Activated naive CD8-positive, alpha-beta T cell treated with anti-CD3 and anti-CD28 coated beads, Interleukin-2, amount 50 U/mL, for 24 hours (primary cell): ENCODE measurements at places on chromosomes 6 and 20.

DNA sequence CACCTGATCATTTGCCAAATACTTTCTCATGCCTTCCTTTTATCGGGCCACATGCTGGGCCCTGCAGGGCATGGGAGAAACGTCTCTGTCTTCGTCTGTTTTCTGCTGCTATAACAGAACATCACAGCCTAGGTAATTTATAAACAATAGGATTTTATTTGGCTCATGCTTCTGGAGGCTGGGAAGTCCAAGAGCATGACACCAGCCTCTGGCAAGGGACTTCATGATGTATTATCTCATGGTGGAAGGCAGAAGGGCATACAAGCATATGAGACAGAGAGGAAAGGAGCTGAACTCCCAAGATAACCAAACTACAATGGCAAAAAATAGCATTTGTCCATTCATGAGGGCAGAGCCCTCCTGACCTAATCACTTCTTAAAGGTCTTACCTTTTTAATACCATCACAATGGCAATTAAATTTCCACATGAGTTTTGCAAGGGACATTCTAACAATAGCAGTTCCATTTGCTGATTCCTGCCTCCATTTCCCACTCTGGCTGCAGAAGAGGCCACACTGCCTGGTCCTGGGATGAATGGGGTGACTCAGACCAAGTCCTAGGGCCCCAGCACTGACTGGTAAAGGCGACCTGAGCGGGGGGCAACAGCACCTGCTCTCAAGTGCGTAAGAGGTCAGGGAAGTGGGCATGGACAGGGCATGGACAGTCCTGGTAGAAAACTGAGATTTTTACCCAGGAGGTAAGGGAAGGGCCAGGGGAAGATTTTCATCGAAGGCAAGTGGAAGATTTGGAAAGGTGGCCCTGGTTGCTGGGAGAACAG is 5.1 kb upstream of the ZBP1 start:
- H3K4me1 ChIP-seq = peaks cover 65% of the 10 kb centered on the region
- peaks cover 20% of the 10 kb centered on the region for H3K36me3 ChIP-seq
- no peak for DNase-seq
- no peaks in the 10 kb centered on the region for H3K27me3 ChIP-seq

- no peaks in the 10 kb centered on the region for H3K27me3 ChIP-seq
- H3K4me1 ChIP-seq = peaks cover 17% of the 10 kb centered on the region
- no peak for DNase-seq
- H3K27ac ChIP-seq = no peak overlapping the region
- no peak overlapping the region for H3K4me3 ChIP-seq
Measured at GRCh38 chr20:58647162-58647795, 3.8 kb upstream of the STX16 start.

DNA sequence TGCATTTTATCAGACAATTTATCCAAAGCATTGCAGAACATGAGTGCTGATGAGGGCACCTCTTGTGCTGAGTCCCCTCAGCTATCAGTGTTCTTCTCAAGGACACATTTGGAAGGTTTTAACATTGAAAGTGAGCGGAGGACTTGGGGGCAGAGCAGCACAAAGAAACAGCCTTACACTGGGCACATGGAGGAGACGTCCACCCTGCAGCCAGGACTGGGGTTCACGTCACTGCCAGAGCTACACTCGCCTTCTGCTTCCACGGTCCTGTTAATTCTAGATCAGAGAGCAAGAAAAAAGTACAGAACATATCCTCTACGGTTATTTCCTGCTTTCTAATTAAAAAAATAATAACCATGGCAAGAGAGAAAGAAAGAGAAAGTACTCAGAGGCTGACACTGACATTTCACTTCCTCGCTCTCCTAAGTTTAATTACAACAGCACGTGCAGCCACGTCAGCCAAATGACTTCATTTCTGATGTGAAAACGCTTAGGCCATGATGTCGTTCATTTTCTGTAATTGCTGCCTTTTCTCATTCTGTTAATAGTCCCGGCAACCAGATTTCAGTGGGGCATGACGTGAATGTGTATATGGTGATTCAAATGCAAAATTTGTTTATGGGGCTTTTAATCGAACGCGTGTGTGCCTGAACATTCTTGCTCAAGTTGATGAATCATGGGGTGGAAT is 5.1 kb downstream of the PRND start:
- peak overlapping the region; percentile 6 for H3K4me3 ChIP-seq
- H3K27ac ChIP-seq = peak overlapping the region; percentile 50
- H3K36me3 ChIP-seq = no peaks in the 10 kb centered on the region

GRCh38 chr20:2093883-2094282 is 7.7 kb upstream of the STK35 start:
- no peak overlapping the region for H3K27ac ChIP-seq
- no peaks in the 10 kb centered on the region for H3K4me1 ChIP-seq
- no peak for DNase-seq
- H3K4me3 ChIP-seq = no peak overlapping the region
- peaks cover 33% of the 10 kb centered on the region for H3K27me3 ChIP-seq
- no peaks in the 10 kb centered on the region for H3K36me3 ChIP-seq

DNA sequence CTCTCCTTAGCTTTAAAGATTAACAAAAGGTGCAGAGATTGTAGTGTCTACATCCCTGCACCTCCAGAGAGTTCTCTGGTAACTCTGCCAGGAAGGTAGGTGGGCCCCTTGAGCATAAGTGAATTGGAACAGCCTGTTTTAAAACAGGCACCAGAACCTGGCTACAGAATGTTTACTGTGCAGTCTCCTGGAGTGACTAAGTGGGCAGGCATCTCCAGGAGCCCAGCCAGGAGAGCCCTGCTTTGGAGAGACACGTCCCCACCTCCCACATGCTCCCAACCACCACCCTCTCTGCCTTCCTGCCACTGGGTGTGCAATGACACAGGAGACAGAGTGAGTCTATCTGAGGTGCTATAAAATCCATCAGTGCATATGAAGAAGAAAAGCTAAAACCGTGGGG is 110.3 kb upstream of the EYA4 start:
- no peaks in the 10 kb centered on the region for H3K36me3 ChIP-seq
- H3K27ac ChIP-seq = no peak overlapping the region
- no peak overlapping the region for H3K4me3 ChIP-seq
- DNase-seq = no peak
- no peaks in the 10 kb centered on the region for H3K27me3 ChIP-seq

DNA sequence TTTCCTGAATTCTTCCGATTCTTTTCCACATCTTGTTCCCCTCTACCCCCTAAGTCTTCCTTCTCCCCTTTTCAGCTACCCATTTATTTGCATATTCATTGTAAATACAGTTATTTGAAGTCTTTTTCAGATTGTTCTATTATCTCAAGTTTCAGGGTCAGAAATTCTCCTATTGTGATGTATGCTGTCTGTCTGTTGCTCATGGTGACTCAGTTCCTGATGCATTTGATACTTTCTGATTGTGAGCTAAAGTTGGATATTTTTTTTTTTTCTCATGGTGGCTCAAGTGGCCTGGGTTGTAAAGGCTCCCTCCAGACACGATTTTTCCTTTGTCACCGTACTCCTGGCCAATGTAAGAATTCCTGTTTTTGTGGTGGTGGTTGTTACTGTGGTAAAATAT is 4.9 kb upstream of the PI16 start:
- H3K4me3 ChIP-seq = no peak overlapping the region
- no peak overlapping the region for H3K27ac ChIP-seq
- H3K27me3 ChIP-seq = no peaks in the 10 kb centered on the region
- no peak for DNase-seq
- peaks cover 23% of the 10 kb centered on the region for H3K4me1 ChIP-seq

DNA sequence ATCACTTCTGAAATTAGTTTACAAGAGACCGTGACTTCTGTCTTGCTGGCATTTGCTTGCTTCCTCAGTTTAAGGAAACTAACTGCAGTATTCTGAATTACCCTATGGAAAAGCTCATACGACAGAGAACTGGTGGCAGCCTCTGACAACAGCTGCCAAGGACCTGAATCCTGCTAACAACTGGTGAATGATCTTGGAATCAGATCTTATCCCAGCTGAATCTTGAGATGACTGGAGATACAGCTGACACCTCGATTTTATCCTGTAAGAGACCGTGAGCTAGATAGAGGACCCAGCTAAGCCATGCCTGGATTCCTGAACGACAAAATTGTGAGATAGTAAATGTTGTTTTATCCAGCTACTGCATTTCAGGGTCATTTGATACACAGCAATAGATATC is 202.3 kb downstream of the OGFRL1 start:
- DNase-seq = no peak
- H3K4me3 ChIP-seq = no peak overlapping the region
- no peak overlapping the region for H3K27ac ChIP-seq

DNA sequence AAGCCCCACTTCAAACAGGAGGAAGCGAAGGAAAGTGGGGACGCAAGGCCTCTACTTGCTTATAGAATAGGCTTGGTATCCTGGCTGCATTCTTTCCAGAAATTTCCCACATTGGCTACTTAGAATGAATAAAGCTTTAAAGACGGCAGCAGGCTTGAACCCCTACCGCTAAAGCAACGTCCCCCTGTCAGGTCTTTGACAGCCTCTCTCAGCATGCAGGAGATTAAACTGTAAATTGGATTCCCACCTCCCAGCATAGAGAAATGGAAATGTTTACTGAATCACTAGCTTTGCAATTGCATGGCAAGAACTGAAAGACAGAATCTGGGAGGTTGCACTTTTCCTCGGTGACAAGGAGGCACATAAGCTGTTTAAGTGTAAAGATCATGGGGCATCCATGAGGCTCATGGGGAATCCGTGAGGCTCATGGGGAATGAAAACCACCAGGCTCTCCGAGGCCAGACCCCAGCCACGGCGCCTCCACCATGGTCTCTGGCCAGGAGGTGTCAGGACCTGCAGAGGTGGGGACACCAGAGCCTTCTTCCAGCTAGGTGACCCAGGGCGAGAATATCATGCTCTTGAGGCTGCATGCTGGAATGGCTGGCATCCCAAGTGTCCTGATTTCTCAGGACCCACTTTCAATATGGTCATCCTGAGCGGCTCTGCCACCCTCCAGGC is 10.3 kb downstream of the LEMD2 start:
- no peaks in the 10 kb centered on the region for H3K27me3 ChIP-seq
- H3K27ac ChIP-seq = no peak overlapping the region
- no peak for DNase-seq
- peaks cover 26% of the 10 kb centered on the region for H3K36me3 ChIP-seq
- H3K4me1 ChIP-seq = no peaks in the 10 kb centered on the region

- H3K4me3 ChIP-seq = no peak overlapping the region
- H3K36me3 ChIP-seq = peaks cover 1% of the 10 kb centered on the region
- no peaks in the 10 kb centered on the region for H3K27me3 ChIP-seq
Measured at GRCh38 chr6:136775548-136775947, 16.7 kb downstream of the MAP3K5 start.
